ENCODE measurements at places on chromosomes 4 and X.

- DNase-seq: no peak
Measured at GRCh38 chr4:834368-835147, 8.6 kb upstream of the CPLX1 start.

DNA sequence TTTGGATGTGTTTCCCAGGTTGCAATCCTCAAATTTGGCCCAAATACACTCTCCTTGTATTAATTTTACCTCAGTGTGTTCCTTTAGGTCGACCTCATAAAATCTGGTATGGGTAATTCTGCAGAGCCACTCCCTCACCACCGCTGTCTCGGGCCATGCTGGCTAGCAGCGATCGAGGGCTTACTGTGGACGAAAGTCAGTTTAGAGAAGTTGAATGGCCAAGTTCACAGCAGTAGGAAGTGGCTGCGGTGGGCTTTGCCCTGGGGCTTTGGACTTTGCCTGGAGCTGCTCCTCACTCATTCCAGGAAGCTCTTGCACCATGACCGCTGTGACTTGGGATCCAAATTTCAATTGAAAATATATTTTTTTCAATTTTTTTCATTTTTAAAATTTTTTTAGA lies 19.6 kb downstream of the TMEM187 start:
- DNase-seq: no peak

- DNase-seq: no peak
Measured at GRCh38 chr4:2043396-2044118, 15.6 kb upstream of the NAT8L start.

GRCh38 chrX:153706799-153707198 lies 17.4 kb downstream of the BCAP31 start:
- no peak for DNase-seq

DNA sequence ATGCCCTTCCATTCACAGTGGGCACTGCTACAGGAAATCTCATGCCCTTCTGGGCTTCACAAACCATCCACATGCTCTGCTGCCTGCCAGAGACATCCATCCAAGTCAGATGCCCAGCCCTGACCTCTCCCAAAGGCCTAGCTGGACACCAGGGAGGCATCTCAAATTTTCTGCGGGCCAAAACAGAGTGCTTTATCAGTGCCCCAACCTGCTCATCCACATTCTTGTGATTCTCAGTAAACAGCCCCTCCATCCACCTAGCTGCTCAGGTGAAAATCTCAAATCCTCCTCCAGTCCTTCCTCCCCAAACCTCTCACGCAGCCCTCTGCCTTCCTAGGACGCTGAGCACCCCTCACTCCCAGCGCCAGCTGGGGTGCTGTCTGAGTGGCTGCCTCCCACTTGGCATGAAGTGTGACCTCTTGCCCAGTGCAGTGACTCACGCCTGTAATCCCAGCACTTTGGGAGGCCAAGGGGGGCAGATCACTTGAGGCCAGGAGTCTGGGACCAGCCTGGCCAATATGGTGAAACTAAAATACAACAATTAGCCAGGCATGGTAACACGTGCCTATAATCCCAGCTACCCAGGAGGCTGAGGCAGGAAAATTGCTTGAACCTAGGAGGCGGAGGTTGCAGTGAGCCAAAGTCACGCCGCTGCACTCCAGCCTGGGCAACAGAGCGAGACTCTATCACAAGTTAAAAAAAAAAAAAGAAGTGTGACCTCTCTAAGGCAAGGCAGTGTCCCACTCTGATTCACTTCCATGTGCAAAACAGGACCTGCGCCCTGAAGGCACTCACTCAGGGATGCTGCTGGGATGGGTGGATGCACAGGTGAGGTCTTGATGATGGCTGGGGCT lies 1.7 kb upstream of the AFAP1 start:
- no peak for DNase-seq

DNA sequence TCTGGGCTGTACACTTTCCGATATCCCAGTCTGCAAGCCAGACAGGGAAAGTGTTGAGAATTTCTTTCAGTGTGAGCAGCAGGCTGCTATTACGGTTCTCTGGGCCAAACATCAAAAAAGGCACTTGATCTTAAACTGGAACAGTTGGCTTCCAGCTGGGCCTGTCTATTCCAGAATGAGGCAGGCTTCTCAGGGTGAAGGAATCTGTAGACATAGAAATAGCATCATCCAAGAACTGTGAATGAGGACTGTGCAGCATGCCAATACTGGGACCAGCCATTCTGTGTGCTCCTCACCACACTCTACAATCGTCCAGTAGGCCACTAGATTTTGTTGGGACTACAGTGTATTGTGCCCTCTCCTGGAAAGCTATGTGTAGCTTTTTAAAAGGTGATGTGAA lies 31.1 kb downstream of the ART3 start:
- DNase-seq: no peak

DNA sequence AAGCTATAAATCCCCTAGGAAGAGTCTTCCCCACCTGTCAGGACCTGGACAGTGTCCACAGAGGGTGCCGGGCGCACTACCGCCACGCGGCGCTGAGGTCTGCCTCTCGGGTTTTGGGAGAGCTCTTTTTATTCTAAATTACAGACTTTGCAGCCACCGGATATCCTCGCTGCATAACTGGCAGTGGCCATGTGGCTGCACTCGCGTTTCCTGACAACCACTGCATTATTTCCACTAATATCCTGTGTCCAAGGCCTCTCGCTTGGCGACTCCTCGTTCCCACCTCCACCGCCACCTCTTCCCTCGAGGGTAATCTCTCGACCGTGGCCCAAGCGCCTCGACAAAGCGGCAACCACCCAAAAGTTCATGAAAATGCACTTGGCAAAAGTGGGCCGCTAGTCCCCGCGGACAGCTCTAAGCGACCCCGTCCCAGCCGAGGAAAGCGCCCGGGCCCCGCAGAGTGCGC lies 512 bp upstream of the TMEM131L start:
- no peak for DNase-seq

DNA sequence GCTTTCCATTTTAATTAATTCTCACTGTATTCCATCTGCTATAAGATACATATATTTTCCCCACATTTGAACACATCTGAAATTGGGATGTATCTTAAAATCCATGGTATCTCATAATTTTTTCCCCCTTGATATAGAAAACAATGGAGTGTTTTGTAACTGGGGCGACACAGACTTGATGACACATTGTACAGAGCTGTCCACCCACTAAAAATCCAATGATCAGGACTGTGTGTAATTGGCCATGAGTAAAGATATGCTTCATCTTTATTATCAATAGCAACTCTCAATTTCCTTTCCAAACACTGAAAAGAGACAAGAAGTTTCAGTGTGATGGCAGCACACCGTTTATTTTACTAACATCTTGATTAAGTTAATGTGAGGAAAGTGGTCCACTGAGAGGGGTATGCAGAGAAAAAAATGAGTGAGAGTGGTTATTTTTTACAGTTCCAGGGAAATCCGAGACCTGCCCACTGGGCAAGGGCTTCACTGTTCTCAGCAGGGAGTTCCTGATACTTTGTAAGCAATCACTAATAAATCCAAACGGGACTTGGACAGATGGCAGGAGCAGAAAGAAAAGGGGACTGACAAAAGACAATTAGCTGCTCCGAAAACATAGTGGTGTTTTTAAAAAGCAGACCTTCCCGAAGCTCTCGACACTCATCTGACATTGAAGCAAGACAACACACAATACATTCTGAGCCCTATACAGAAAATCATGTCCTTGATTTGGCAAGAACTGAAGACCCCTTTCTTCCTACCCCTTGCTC lies 149.4 kb downstream of the TSPAN5 start:
- no peak for DNase-seq

DNA sequence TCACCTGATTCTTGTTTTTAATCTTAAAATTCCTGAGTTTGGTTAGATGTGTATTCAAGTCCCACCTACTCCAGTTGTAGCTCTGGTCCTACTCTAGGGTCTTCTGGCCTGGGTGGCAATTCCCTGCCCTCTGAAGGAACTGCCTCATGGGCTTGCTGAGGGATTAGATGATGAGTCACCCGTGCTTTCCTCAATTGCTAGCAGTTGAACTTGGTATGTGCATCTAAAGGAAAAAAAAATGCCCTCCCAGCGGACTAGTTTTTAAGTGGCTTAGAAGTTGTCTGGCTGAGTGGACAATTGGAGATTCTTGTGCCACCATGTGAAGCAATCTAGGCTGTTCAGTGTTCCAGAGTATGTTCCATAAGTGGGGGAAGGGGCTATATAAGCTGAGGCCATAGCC lies 127.0 kb downstream of the CCNG2 start:
- no peak for DNase-seq

DNA sequence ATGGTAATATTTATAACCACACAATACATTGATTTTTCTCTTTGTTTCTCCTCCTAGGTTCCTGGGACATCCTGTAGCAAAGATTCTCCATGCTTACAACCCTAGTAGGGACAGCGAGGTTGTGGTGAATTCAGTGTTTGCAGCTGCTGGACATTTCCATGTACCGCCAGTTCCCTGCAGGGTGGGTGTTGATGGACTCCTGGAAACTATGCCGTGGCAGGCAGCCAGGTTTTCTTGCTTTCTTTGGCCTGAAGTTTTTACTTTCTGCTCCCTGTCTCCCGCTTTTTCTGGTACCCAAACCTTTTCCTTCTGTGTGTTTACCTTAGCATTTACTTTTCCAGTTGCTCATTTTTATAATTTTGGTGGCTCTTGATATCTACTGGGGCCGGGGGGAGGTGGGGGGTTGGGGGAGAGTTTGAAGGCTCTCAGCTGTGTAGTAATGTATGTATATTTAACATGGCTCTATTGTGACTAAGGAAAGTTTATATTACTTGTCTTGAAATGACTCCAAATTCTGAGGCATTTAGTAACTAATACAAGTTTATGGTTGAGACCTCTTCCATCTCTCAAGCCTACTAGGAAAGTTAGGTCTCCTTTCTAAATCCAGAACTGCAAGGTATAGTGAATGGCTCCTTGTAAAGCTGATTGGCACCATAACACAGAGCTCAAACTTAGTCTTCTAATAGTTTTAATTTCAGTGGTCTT lies 89.7 kb downstream of the TMEM131L start:
- no peak for DNase-seq

DNA sequence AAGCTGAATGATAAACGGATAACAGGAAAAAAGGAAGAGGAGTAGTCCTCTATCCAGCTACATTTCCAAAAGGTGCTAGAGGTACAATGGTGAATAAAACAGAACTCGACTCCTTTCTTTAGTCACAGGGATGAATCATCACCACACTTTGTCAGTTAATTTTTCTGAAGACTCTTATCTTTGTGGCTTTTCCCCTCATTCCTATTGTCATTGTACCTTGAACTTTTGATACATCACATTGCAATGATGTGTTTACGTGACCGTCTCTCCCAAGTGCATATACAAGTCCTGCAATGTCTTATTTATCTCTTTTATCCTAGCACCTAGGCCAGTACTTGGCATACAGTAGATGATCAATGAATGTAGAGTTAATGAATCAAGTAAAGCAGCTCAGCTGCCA lies 134.7 kb downstream of the LHFPL1 start:
- no peak for DNase-seq

DNA sequence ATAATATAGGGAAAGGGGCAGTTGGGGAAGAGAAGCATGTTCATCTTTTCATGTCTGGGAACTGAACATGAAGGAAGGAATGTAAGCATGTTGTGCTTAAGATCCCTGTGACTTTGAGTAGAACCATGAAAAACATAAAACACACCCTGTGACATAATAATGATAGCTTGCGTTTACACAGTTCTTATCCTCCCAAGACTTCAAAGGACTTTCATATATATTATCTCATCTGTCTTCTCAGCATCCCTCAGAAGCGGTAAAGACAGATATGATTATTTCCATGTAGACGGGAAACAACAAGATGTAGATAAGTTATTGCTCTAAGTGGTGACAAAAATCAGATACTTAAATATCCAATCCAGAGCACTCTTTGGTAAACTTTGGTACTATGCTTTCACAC lies 3.3 kb upstream of the SH3RF1 start:
- DNase-seq: no peak

DNA sequence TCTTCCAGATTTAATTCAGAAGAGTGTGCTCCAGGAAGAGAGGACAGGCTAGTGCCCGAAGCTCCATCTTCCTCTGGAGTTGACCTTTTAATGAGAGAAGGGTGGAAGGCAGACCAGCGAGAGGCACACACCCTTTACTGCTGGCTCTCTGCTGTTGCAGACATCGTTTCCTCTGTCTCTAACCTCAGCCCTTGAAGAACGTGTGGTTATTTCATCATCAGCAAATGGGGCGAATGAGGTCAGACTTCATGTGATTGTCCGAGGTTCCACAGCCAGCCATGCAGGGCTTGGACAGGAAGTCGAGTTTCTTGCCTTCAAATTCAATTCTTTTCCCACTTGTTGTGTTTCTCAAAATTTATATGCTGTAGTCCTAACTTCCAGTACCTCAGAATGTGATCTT lies 155.2 kb upstream of the MSX1 start:
- DNase-seq: no peak

- DNase-seq: no peak
Measured at GRCh38 chr4:74555843-74556242, 110.9 kb downstream of the AREG start.

DNA sequence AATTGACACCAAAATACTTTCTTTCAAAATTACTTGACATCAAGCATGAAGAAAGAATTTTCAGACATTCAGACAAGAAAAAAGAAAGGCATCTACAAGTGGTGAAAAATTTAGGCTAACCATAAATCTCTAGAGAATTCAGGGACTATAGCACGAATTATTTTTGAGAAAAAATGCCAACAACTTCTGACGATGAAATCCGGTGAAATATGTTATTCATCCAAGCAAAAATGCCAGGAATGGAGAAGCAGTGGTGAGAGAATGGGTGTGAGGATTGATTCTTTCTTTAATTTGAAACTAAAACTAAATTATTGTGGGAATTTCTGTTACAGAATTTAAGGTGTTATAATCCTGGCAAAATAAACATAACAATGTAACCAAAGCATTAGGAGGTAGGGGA lies 69.4 kb upstream of the SORBS2 start:
- DNase-seq: no peak

DNA sequence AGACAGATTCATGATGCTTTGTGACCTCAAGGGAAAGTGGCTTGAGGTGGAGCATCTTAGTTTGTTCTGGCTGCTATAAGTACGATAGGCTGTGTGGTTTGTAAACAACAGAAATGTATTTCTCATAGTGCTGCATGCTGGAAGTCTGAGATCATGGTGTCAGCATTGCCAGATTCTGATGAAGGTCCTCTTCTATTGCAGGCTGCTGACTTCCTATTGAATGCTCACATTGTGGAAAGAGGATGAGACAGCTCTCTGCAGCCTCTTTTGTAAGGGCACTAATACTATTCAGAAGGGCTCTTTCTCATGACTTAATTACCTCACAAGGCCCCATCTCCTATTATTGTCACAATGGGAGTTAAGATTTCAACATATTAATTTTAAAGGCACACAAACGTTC lies 1674.0 kb upstream of the PCDH7 start:
- no peak for DNase-seq

GRCh38 chr4:93127489-93127888 lies 701.1 kb upstream of the ATOH1 start:
- DNase-seq: no peak

DNA sequence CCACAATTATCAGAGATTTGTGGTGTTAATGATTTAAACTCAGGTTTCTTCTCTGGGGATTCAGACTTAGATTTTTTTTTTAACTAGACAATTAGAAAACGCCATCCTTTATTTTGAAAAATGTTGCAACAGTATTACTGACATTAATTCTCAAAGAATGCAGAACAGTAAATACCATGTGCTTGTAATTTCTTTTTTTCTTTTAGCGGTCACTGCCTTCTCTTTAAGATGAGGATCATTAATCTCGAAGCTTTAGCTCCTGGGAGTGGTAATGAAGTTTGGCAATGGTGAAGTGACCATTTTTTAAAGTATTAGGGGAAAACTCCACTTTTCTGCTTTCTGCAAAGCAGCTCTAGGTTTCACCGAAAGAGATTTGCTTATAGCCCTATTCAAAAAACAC lies 164.0 kb upstream of the MBNL3 start:
- DNase-seq: no peak

- DNase-seq: no peak
Measured at GRCh38 chr4:15689540-15689939, 7.9 kb downstream of the FAM200B start.

GRCh38 chr4:185286571-185286970 lies 77.2 kb downstream of the SNX25 start:
- DNase-seq: no peak

Data from stimulated activated CD4-positive, alpha-beta T cell treated with anti-CD3 and anti-CD28 coated beads, Interleukin-1b, Interleukin-23, amount 100 ng/mL, for 1 hour (primary cell).